HCEC 1CT (cell line): ENCODE measurements at places on chromosomes 7 and 10.

DNA sequence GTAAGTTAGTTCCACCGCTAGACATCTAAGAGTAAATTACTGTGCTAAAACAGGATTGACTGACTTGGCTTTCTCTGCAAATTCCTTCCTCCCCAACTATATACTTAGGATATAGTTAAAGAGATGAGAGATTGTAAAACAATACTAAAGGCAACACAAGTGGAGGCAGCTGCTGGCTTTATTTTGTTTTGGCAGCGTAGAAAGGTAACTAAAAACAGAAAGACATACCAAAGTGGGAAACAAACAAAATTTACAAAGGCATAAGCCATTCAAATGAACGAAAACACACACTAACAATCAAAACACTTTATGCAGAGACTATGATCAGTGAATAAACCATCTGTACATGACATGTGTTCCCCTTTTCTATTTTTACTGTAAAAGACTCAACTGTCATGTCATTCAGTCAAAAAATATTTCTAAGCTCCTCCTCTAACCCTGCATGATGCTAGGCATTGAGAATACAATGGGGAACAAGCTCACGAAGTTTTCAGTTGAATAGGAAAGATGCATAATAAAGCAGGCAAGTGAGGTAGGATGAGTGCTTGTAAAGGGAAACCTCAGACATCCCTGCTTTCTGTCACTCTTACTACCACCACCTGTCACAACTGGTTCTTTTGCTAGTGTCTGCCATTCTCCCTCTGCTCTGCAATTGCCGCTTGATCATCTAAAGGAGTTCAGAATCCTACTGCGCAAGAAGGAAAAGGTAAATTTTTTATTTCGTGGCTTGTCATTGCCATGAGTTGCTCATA, 64.2 kb upstream of the COL1A2 start:
- no peak for DNase-seq

DNA sequence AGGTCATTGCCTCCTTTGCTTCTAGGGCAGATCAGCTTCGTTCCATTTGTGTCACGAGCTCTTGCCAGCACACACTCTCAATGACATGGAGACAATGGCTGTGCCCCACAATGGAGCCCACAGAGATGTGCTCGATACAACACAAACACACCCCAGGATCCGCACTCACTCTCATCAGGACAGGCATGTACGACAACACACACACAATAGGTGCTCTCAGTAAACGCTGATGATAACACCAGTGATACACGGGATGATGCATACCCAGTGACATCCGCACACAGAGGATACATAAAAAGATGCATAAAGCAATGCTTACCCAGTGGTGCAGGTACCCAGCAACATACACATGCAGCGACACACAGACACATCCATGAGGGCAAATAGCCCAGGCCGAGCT, 61.2 kb upstream of the LBX1 start:
- DNase-seq, result no peak

- no peak for DNase-seq
Observed at GRCh38 chr7:128160296-128160695, 80.8 kb upstream of the LEP start.

- no peak for DNase-seq
Observed at GRCh38 chr10:132977807-132978206, 35.4 kb upstream of the CFAP46 start.

DNA sequence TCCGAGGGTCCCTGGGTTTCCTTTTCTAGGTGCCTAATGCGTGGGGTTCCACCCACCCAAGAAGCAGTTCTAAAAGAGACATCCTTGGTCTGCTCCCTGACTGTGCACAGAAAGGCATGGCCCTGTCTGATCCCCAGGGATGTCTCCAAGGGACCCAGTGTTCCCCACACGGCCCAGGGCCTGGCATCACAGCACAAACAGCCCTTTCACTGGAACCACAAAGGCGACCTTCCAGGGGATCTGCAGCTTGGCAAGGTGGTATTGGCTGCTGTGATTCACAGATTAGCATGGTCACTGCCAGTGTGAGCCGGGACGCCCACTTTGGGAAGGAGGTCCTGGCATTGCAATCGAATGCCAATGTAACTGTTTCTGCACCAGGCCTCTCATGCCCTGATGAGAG, 6.4 kb downstream of the KCNMA1 start:
- no peak for DNase-seq

GRCh38 chr10:92697663-92698511, 8.1 kb downstream of the HHEX start:
- DNase-seq, result no peak

DNA sequence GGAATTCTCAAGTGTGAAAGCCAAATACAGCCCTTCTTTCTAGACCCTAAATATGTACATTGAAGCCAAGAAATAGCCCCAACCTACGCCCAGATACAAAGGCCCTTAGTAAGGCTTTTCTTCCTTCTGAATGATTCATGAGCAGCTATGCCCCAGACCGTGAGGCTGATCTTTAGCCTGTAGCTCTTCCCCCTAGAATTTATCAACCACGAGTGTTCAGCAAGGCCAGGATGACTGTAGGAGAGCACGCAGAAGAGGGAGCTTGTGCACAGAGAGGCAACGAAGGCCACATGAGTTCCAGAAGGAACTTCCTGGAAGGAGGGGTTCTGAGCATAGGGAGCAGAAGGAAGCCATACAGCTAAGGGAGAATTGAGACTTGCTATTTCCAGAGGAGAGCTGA, 53.0 kb upstream of the HABP2 start:
- no peak for DNase-seq
